ENCODE measurements at places on chromosomes 13 and 19. TPM values are rescaled to one million over a fixed set of nuclear protein-coding genes. Genes with fewer than 3 reads are reported as not detected.

GRCh38 chr13:28297341-28297740, 159.0 kb downstream of the PAN3 start:
- DNase-seq: no peak
- no peak overlapping the region for H3K27ac ChIP-seq
- no peaks in the 10 kb centered on the region for H3K27me3 ChIP-seq

GRCh38 chr19:17797424-17798201, 2.7 kb downstream of the B3GNT3 start:
- DNase-seq: no peak
- no peak overlapping the region for H3K4me3 ChIP-seq
- no peaks in the 10 kb centered on the region for H3K4me1 ChIP-seq
- H3K27ac ChIP-seq: no peak overlapping the region

DNA sequence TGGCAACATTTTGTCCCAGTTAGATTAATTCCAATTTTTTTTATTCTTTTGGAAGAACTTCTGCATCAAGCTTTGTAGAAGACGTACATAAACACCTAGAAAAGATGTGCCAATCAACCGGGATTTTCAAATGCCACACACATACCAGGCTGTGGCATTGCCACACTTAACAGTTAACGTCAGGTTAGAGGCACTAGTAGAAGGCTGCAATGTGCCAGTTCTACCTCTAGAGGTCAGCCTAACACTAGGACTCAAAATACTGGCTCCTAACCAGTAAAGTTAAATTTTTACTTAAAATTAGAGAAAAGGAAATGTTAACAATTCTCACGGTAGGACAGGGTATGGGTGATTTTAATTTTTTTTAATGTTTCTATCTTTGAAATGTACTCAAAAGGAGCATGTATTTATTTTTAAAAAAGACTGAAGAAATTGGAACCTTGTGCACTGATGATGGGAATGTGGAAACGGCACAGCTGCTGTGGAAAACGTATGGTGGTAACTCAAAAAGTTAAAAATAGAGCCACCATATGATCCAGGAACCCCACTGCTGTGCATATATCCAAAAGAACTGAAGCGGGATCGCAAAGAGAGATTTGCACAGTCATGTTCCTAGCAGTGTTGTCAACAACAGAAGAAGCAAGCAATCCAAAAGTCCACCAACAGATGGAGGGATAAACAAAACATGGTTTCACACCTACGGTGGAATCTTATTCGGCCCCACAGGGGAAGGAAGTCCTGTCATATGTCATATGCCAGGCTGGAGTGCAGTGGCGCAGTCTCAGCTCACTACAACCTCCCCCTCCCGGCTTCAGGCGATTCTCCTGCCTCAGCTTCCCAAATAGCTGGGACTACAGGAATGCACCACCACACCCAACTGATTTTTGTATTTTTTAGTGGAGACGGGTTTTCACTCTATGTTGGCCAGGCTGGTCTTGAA, 30.3 kb downstream of the CRYL1 start:
- H3K4me3 ChIP-seq: no peak overlapping the region
- no peak overlapping the region for H3K27ac ChIP-seq
- no peaks in the 10 kb centered on the region for H3K4me1 ChIP-seq

The FBXW9 gene
- 3.6 TPM for total RNA-seq

The ERICH4 gene
- not detected for total RNA-seq

GRCh38 chr13:81658598-81659370, 1317.9 kb upstream of the SPRY2 start:
- H3K4me1 ChIP-seq: no peaks in the 10 kb centered on the region
- DNase-seq: no peak
- no peak overlapping the region for H3K4me3 ChIP-seq
- H3K27ac ChIP-seq: no peak overlapping the region
- no peaks in the 10 kb centered on the region for H3K27me3 ChIP-seq

GRCh38 chr13:21883713-21884112, 212.8 kb downstream of the FGF9 start:
- H3K4me3 ChIP-seq: no peak overlapping the region
- DNase-seq: no peak
- no peaks in the 10 kb centered on the region for H3K4me1 ChIP-seq
- H3K27me3 ChIP-seq: no peaks in the 10 kb centered on the region
- H3K27ac ChIP-seq: no peak overlapping the region

The CCNE1 gene
- total RNA-seq: 4.6 TPM

Data from sigmoid colon (tissue), 7 donors.